ENCODE measurements at places on chromosomes 6 and 20. TPM values are rescaled to one million over a fixed set of nuclear protein-coding genes. Genes with fewer than 3 reads are reported as not detected.
A peak's percentile ranks its signal among the peaks of the same experiment; 100 is the strongest.

The PRR18 gene
- total RNA-seq, result not detected

- peak; percentile 10 for DNase-seq
These were observed 34.5 kb upstream of the FERMT1 start for GRCh38 chr20:6157345-6157744.

- DNase-seq, result no peak
These were observed 14.7 kb downstream of the PABPC1L start for GRCh38 chr20:44924541-44924940.

DNA sequence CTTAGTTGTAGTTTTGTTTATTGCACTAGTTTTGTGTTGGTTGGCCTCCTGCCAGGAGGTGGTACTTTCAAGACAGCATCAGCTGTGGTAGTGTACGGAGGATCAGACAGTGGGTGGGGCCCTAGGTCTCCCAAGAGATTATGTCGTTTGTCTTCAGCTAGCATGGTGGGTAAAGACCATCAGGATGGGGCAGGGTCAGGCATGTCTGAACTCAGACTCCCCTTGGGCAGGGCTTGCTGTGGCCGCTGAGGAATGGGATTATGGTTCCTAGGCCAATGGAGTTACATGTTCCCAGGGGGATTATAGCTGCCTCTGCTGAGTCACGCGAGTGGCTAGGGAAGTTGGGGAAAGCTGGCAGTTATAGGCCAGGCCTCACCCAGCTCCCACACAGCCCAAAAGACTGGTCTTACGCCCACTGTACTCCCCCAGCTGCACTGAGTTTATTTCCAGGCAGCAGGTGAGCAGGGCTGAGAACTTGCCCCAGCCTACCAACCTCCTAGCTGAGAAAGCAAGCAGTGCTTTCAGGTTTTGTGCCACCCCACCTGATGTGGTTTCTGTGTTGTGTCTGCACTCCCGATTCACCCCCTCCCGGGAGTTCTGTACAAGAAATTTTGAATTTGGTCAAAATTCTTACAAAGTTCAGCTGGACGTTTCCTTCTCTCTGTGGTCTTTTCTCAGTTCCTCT lies 24.7 kb downstream of the ZSCAN31 start:
- no peak for DNase-seq

The SFTA2 gene
- not detected for total RNA-seq

DNA sequence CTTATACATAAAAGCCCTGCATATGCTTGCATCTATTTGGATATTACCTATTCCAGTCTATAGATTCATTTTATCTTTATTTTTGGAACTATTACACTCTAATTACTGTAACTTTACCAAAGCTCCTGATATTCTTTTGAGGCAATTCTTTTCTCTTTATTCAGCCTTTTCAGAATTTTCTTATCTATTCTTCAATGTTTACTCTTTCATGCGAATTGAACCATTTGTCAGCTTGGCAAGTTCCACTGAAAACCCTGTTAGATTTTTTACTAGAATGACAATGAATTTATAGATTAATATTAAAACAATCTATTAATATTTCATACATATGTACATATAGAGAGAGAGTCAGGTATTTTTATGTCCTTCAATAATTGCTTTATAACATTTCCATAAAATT lies 554 bp upstream of the MEP1A start:
- DNase-seq, result no peak

The GRM1 gene
- total RNA-seq, result under 0.01 TPM

The ADGB gene
- total RNA-seq, result not detected

DNA sequence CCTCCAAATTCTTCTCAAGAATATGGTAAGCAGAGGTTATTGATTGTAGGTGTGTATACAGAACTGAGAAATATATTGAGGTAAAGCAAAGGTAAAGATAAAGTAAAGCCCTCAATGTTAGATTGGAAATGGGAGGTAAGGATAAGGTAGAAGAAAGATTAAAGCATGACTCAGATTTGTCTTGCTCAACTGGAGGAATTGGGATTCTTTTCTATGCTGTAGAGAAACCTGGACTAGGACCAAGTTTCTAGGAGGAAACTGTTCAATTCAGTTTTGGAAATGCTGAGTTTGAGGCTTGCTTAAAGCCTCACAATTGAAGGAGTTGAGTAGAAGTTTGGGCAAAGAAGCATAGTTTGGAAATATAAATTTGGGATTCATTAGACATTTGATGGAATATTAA lies 634.0 kb upstream of the PTCHD4 start:
- no peak for DNase-seq

The ANKRD66 gene
- total RNA-seq, result not detected

The CRISP2 gene
- not detected for total RNA-seq

The ZNF165 gene
- total RNA-seq, result 0.20 TPM

- no peak for DNase-seq
These were observed 147.9 kb upstream of the PDE7B start for GRCh38 chr6:135703621-135704020.

The C2 gene
- total RNA-seq, result under 0.01 TPM

GRCh38 chr6:137723273-137724017 lies 143.6 kb upstream of the TNFAIP3 start:
- no peak for DNase-seq

GRCh38 chr6:164258421-164258820 lies 843.9 kb downstream of the QKI start:
- DNase-seq, result no peak

The BMP5 gene
- not detected for total RNA-seq

- no peak for DNase-seq
These were observed 53.0 kb downstream of the LINC00237 start for GRCh38 chr20:21053002-21053762.

Measured in lung microvascular endothelial cell (primary cell).